AG09319 (cell line): ENCODE measurements at places on chromosomes 7 and 10.

- no peak for DNase-seq
These were observed 29.4 kb downstream of the LSMEM1 start for GRCh38 chr7:112510001-112510742.

DNA sequence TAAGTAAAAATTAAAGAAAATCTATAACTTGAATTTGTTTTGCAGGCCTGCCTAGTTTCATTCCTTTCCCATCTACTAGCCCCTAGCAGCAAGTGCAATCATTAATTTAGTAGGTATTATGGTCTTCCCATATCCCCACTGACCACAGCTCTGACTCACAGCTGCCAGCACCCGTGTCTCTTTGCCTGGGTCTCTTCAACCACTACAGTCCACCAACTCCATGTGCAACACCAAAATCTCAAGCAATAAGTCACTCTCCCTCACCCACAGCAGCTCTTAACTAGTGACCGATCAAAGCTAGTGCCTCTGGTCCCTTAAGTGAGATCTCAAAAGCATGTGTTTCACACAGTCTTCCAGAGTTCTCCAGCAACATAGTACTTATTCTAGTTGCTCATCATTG is 26.0 kb upstream of the THSD7A start:
- no peak for DNase-seq

DNA sequence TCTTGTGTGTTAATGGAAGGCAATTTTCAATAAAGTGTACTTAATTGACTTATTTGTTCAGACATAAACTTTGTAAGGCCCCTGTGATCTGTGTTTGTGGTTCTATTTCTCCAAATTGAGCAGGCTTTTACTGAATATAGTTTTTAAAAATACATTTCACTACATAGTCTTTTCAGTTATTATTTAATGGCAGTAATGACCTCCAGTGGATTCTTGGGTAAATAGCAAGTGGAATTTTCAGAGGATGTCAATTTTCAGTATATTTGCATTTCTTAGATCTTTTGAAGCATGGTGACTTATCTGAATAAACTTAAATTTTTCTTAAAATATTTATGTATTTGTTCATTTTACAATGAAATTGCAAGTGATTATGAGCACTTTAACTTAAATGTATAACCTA is 203.1 kb upstream of the PCLO start:
- no peak for DNase-seq

GRCh38 chr10:49202266-49202665 is 14.1 kb upstream of the TMEM273 start:
- no peak for DNase-seq

- no peak for DNase-seq
These were observed 14.7 kb upstream of the ASB4 start for GRCh38 chr7:95471071-95471470.
